Foreskin fibroblast (primary cell): ENCODE measurements at places on chromosomes 4 and X.

DNA sequence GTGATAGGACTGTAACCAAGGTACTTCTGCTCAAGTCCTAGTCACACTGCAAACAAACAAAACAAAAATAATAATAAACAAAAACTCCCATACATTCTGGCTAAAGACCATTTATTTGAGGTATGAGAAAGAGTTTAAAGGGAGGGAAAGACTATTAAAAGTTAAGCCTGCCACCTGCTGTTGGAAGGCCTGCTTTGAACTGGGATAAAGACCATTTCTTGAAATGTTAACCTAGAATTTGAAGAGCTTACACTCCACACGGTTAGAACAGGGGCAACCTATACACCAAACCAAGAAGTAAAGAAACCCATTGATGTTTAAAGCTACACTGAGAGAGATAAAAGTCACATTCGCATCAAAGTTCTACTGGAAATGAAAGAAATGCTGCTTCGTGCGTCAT, 548.7 kb upstream of the DIPK2B start:
- peak; percentile 30 for DNase-seq

GRCh38 chrX:39898147-39898546, 199.6 kb downstream of the BCOR start:
- DNase-seq: no peak

- DNase-seq: no peak
Observed at GRCh38 chr4:55089916-55090315, 35.5 kb downstream of the KDR start.

DNA sequence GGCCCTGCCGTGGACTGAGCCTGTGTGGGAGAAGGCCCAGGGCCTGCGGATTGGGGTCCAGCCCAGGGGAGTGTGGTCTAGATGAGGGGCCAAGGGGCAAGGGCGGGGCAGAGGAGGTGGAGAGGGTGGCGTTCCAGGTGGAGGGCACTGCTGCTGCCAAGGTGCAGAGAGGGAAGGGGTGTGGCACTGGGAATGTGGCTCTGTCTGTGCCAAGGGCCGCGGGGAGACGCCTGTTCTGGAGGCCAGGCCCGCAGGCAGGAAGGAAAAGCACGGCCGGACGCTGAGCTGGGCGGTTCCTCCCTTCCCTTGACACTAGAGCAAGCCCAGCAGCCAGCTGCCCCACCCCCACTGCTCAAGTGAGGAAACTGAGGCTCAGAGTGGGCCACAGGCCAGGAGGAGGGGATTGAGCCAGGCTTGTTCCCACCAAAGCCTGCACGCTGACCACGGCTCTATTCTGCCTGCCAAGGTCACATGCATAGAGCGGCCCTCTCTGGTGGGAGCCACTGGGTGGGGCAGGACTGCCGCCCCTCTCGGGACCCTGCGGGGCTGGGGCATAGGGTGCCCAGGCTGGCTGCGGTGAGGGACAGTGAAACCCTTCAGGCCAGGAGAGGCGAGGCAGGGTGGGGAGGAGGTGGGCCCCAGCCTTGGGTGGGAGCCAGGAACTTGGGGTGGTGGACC, 13.0 kb downstream of the SH3BP2 start:
- no peak for DNase-seq

- no peak for DNase-seq
Observed at GRCh38 chr4:138845054-138845453, 170.5 kb upstream of the NOCT start.

- DNase-seq: peak; percentile 52
Observed at GRCh38 chrX:133544115-133544514, 128.8 kb upstream of the GPC4 start.
